Cerebellar cortex (tissue), 1 donor: ENCODE measurements at places on chromosomes 7 and 10.

DNA sequence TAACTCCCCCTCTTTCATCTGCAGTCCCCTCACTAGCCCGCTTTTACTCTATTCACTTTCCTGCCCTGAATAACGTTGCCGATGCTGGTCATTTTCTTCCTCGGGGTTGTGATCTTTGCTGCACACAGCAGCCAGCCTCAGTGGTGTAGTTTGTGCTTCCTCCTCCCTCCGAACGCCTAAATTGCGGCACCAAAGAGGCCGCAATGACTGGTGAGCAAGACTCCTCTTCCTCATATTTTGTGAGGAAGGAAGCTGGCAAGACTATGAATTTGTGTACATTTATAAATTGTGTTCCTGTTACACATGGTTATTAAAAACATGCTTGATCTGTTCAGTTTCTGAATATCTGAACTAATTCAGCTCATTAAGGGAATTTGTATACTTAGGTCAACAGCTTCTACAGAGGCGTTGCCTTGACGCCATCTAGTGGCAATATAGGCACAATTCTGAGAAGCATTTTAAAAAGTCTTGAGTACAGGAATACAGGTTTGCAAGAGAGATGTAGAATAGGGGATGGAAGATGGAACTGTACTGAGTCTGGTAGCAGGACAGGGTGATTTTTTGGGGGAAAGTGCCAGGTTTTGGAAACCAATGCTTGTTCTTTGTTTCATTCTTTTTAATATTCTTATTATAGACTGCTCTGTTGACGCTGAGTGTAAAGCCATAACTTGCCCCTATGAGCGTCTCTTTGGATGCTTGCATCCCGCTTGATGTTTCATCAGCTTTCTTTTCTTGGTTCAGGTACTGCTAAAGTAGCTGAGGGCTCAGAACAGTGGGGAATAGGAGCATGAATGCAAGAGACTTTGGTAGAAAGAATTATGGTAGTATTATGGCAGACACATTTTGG, 4.1 kb upstream of the TAS2R5 start:
- peak; percentile 73 for DNase-seq

DNA sequence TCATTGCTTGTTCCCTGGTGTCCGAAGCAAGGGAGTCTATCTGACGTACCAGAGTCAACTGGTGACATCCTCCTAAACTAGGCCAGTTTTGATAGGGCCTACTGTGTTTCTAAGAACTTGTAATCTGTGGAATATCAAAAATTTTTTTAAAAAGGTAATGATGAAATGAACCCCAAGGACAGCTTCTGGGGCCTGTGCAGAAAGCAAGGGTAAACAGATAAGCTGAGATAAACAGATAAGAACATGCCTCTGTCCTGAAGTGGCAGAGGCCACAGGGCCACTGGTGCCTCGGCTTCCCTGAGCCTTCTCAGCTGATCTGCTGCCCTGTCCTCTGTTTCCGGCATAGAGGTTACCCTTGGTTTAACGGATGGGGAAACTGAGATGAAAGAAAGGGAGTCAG, 8.8 kb downstream of the GRK5 start:
- no peak for DNase-seq

DNA sequence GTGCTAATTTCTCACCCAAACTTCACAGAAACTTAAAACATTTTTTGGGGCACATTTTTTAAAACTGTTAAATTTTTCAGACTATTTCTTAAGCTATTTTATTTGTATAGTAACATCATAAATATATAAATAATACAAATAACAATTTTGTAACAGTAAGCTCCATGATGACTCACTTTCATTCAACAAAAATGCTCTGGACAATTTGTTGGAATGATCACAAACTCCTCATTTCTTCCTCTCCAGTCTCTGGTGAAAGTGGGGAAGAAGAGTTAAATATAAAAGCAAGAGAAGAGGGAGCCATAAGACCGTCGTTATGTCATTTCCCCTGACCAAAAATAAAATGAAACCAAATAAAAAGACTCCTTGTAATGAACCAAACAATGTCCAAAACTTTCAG, 162.4 kb downstream of the AGMO start:
- no peak for DNase-seq

DNA sequence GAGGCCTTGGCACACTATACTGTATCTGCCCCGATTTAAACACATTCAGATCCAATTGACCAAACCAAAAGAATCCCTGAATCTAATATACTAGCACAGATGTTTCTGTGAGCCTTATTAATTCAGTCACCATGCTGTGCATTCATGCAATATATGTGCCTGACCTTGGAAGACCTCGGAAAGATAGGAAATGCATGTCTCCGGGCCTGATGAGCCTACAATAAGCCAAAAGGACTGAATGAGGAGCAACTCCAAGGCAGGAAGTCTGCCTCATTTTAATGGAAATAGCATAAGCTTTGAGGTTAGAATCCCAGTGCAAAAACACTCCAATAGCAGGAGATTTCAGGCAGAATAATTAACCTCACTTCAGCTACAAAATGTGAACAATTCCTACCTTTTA, 316.7 kb downstream of the LRRTM3 start:
- no peak for DNase-seq

DNA sequence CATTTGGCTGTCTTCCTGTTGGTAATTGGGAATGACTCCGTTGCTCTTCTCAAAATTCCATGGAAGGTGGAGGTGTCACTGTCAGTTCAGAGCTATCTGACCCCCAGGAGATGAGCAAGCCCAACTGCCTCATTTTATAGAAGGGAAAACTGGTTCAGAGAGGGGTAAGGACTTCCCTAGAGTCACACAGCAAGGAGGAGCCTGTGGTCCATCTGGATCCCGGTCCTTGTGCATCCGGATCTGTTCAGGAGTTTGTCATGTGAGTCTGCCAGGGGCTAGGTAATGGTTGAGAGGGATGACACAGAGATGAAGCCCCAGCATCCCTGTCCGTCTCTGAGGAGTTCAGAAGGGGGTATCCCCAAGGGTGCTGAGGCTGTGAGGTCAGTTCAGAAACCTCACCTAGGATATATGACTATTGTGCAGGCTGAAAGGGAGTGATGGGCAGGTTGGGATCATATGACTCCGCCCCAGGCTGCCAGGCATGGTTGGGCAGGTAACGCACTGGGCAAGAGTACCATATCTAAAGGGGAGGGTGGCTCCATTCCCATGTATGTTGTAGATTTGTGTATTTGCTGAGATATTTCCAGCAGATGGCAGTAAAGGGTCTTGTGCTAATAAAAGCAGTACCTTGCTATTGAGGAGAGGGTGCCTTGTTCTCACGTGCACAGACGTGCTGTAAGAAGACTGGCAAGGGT, 16.0 kb upstream of the SLC29A3 start:
- DNase-seq, result peak; percentile 87

GRCh38 chr7:25725451-25725850, 426.5 kb upstream of the NFE2L3 start:
- peak; percentile 19 for DNase-seq
